ENCODE measurements at places on chromosomes 2 and 18.

DNA sequence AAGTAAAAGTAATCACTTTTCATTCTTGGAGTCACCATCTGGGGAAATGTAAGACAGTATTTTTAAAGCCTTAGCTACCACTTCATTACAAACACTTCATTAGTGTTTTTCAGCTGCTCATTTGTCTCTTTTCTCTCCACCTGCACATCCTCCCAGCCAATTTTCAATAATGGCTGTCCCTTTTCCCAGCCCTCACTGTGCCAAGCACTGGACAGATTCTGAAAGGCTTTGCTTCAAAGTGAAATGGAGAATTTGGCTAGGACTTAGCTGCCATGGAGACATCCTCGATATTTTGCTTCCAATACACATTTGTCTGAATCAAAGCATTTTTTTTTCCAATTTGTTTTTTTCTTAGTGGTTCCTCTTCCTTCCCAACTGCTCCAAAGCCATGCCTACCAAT, 272.4 kb upstream of the NRXN1 start:
- DNase-seq = no peak

- no peak for DNase-seq
Observed at GRCh38 chr18:62486290-62486964, 36.4 kb upstream of the ZCCHC2 start.

DNA sequence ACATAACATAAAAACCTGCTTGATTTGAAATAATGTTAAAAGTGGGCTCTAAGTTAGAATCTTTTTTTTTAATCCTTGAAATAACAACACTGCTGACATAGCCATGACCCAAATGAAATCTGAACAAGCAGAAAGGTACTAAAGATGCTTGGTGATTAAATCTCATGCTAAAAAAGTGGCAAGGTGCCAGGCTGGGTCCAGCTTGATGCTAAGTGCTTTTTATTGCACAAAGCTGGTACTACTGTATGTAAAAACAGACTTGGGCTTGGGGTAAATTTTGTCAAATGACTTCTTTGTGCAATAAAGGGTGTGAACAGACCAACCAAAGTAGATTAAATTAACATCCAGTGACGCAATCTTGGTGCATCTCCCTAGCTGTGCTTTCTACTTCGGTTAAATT, 13.4 kb downstream of the BCL11A start:
- DNase-seq = no peak

DNA sequence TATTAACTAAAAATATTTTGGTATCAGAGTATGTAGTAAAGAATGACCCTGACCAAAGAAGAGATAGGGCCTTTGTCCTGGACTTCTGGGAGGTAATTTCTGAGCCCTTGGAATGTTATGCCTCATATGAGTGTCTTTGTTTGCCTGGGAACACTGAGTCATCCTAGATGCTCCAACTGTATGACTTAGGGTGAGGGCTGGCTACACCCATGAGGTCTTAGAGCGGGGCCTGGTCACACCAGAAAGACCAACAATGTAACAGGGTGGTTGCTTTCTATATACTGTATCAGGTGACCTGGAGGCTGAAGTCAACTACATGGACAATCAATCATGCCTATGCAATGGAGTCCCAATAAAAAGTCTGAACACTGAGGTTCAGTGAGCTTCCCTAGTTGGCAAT, 253.1 kb downstream of the MBD2 start:
- no peak for DNase-seq

GRCh38 chr2:223488814-223489213, 113.3 kb downstream of the SCG2 start:
- DNase-seq = no peak

GRCh38 chr2:9761577-9761976, 81.7 kb upstream of the TAF1B start:
- DNase-seq = no peak

DNA sequence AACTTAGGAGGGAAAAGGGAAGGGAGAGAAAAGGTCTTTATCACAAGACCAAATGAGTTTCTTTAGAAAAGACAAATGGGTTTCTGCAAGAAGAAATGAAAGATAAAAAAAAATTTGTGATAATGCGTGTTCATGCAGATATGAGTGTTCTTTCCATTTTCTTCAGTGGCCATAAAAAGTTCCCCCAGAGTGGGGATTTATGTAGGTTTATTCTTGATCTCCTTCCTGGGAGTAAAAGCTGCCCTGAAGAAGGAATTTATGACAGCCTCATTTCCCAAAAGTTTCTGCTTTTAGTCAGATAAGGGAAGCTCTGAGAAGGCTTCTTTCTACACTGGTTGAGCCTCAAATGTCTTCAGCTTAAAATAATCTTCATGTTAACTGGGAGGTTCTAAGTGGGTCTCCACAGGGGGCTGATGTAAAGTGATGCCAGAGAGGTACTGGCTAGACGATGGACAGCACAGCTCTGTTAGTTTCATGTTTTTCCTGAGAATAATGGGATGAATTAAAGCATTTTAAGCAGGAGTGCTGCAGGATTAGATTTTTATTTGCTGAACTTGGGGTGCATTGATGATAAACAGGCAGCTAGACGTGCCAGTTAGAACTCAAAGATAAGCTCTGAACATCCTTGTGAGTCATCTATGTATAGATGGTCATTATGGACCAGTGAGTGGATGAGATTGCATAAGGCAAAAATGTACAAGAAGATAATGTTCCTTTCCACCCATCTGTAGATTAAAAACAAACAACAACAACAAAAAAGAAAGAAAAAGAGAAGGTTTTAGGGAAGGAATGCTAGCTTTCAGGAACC, 99.4 kb upstream of the MSH2 start:
- no peak for DNase-seq
